ENCODE measurements at places on chromosomes 5 and 9.

GRCh38 chr5:102590467-102590866 is 91.7 kb upstream of the SLCO6A1 start:
- DNase-seq, result no peak

- DNase-seq, result no peak
These were observed 73.2 kb upstream of the FAM120A start for GRCh38 chr9:93378276-93378675.

DNA sequence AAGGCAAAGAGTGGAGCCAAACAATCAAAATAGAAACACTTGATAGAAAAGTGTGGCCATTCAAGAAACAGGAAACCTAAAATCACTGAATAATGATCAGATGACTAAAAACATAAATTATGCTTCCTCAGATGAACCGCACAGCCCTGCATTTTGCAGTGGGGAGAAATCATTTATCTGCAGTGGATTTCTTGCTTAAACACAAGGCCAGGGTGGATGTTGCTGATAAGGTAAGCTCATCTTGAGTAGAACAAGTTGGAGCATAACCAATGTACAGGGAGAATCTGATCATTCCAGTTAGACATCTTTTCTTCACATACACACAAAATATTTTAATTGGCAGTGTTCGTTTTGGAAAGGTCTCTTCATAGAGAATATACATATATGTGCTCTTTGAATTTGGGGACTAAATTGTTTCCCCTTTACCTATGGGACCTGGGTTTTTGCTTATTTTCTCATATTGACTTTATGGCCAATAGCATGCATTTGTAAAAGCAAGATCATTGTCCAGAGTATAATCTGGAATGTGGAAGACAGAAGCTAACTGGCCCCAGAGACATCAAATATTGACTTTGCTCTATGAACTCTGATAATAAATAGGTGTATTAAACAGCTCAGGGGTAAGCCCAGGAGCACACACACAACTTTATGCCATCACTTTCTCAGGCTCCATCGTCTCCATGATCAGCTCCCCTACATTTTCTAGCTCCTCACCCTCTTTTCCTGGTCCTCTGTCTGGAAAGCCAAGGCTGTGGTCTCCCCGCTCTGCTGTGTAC is 9.1 kb downstream of the ANKDD1B start:
- no peak for DNase-seq

- no peak for DNase-seq
These were observed 43.2 kb downstream of the MAT2B start for GRCh38 chr5:163548649-163549048.

GRCh38 chr9:133950629-133951111 is 41.5 kb downstream of the VAV2 start:
- DNase-seq, result no peak

GRCh38 chr9:2178034-2178734 is 163.0 kb downstream of the SMARCA2 start:
- no peak for DNase-seq

GRCh38 chr5:126640866-126641265 is 40.1 kb downstream of the PHAX start:
- no peak for DNase-seq

DNA sequence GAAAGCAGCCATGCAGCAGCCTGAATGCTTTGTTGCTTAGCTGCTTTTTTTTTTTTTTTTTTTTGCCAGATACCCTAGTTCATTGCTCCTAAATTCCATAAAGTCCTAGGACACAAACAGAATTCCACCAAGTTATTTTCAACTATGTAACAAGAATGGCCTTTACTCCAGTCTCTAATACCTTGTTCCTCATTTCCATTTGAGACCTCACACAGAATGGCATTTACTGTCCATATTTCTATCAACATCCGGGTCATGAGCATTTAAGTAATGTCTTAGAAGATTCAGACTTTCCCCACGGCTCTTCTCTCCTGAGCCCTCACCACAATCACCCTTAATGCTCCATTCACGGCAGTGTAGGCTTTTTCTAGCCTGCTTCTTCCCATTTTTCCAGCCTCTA is 31.7 kb upstream of the FBXW11 start:
- DNase-seq, result no peak

- no peak for DNase-seq
These were observed 18.3 kb downstream of the MARCHF3 start for GRCh38 chr5:127011961-127012644.

- no peak for DNase-seq
These were observed 8.8 kb upstream of the SVEP1 start for GRCh38 chr9:110588296-110588695.

- DNase-seq, result no peak
These were observed 10.8 kb downstream of the RIOK2 start for GRCh38 chr5:97172227-97172626.

GRCh38 chr5:57937025-57937424 is 454.4 kb upstream of the ACTBL2 start:
- DNase-seq, result no peak

GRCh38 chr9:69485466-69485865 is 160.5 kb downstream of the ENTREP1 start:
- DNase-seq, result no peak

DNA sequence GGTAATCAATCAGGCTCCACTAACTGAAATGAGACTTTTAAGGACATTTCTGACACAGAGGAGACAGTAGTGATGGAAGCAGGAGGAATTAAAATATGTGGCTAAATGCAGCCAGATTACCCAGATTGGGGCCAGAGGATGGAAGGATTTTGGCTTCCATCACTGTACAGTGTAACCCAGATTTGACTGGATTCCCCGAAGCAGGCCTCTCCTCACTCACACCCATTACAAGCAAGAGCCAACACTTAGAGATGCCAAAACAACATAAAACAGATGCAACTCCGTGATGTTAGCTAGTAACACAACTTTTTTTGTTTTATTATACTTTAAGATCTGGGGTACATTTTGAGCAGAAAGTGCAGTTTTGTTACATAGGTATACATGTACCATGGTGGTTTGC is 17.6 kb downstream of the TEK start:
- DNase-seq, result no peak

DNA sequence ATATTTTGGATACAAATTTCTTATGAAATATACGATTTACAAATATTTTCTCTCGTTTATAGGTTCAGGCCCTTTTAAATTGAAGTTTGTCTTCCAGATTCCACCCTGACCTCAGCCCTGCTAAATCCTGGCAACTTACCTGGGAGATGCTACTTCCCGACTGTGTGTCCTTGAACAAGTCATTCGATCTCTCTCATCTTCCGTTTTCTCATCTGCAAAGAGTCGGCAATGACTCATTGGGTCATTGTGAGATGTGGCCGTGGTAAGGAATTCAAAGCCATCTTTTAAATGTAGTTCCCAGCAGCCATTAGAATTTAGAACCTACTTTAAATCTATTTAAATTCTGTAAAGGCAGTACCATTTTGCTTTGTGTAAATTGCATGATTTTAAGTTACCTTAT is 72.5 kb downstream of the LHX2 start:
- no peak for DNase-seq

- no peak for DNase-seq
These were observed 74.3 kb downstream of the EPB41L4B start for GRCh38 chr9:109246533-109246932.

DNA sequence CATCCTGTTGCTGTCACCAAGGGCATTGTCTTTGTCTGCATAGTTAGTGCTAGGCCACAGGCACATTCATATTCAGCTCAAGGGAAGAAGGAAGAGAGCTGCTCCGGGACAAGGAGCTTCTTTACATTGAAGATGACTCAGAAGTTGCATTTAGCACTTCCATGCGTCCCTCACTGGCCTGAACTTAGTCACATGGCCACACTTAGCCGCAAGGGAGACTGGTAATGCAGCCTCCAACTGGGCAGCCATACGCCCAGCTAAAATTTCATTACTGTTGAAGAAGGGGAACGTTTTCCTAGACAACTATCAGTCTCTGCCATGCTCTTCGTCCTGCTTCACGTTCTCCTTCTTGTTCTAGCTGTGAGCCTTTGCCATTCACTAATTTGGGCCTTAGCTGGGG is 20.0 kb downstream of the ACTL7B start:
- no peak for DNase-seq

DNA sequence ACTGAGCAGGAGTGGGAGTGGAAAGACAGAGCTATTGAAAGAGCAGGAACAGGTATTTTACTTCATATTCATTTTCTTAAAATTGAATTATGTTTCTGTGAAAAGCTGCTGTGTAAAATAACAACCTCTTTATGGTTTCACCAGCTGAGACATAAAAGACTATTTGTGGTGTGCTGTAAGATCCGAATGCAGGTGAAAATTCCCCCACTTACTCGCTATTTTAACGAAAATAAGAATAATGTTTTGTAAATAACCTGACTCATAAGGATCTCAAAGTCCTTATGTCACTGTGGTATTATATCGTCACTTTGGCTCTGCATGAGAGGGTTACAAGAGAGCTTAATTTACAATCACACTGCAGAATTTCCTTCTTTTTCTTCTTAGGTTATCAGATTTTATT is 65.3 kb upstream of the NFIB start:
- DNase-seq, result no peak

DNA sequence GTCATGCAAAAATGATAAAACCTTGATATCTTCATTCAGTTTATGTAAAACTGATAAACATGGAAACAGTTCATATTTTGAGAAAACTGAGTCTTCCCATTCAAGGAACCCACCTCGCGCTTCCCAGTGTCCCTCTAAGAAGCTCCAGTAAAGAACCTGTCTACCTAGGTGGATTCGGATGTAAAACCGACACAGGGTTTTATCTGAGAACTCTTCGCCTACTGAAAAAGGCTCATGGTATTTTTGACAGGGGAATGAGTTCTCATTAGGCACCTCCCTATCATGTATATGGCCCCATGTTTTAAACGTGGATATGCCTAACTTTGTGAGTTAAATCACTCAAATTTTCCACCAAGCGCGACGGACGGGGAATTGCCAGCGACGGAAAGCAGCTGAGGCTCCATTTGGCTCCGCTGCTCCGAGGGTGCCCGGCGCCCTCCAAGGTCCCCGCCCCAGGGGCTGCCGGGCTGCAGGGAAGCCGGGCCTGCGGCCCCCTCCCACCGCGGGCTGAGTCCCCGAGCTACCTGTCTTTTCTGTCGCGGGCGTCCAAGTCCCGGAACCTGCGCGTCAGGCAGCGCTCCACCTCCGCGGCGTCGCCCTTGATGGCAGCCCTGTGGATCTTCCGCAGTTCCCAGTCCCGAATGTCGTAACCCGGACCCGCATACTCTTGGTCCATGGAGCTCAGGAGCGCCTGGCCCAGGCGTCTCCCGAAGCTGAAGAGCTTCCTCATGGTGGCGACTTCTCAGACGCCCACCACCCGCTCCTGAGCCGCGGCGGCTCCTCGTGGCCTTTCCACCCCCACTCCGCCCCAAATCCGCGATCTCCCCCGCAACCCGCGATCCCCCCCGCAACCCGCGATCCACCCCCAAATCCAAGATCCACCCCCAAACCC is 594 bp downstream of the ANKRD18A start:
- no peak for DNase-seq

DNA sequence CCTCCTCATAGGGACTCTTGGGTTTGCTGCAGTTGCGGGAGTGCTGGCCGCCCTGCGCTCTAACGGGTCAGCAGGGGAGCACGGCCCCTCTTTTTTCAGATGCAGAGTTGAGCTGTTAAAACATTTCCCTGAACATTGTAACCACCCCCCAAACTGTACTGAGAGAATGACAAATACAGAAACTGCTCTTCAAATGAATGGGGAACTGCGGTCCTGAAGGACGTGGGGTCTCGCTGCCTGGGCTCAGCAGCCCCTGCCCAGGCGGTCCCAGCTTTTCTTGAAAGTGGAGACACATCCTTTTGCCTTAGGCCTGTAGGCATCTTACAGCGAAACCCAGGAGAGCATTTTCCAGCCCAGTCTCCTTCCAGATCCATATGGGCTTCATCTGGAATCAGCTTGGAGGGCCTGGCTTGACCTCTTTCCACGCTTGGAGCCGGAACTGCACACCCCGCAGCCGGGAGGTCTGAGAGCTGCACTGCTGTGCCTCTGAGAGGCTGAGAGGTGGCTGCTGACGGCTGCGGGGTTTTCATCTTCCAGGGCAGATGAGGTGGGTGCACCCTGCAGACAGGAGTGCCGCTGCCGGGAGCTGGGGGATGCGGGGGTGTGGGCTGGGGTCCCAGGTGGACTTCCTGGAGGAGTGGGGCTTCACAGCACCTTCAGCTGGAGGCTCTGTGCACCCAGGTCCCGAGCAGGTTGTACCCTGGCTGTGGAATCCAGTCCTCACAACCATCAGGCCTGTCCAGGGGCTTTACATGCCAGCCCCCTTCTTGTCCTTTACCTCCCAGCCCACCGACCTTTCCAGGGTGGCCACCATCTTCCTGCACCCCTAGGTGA is 1.2 kb upstream of the AGPAT2 start:
- DNase-seq, result no peak

GRCh38 chr5:75482482-75482881 is 28.9 kb downstream of the CERT1 start:
- no peak for DNase-seq

DNA sequence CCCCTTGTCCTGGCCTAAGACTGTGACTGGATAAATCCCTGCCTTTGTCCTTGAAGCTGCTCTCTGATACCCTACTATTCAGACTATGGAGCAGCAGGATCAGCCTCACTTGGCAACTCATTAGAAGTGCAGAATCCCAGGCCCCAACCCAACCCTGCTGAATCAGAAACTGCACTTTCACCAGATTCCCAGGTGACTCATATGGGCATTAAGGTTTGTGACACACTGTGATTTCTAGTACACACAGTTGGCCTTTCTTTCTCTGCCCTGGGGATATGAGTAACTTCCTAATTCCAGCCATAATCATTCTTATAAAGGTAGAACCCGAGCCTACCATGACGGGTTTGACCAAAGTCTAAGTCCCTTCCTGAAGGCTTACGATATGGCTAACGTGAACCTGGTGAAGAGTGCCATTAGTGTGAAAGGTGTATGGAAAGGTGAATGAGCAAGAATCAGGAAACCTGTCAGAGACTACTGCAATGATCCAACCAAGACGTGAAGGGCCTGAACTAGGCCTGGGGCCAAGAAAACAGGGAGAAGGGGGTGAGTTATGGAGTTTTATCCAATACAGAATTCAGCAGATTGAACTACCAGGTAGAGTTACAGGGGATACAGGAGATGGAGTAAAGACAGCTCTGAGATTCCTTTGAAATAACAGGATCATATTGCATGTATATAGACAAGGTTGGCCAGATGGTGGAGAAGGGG is 533.0 kb downstream of the BNC2 start:
- no peak for DNase-seq

GRCh38 chr9:135680056-135680455 is 16.9 kb downstream of the LCN9 start:
- no peak for DNase-seq

DNA sequence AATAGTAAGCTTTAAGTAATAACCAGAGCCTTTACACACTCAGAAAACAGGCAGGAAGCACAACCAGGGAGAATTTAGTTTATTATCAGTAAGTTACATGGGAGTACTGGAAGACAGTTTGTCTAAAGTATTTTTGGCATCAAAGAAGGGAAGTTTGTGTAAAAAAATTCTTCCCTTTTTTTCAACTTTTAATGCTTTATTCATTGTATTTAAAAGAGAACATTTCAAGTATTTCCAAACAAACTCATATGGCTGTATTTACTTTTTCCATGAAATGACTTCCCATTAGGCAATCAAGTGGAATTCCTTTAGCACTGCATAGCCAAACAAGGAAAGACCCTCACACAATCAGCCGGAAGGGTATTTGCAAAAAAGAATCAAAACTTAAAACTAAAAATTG is 26.7 kb downstream of the RNF145 start:
- no peak for DNase-seq

GRCh38 chr9:98866435-98867102 is 59.1 kb downstream of the GALNT12 start:
- no peak for DNase-seq

Data from suprapubic skin (tissue), 4 donors.